ENCODE measurements at places on chromosomes 2 and 18.

DNA sequence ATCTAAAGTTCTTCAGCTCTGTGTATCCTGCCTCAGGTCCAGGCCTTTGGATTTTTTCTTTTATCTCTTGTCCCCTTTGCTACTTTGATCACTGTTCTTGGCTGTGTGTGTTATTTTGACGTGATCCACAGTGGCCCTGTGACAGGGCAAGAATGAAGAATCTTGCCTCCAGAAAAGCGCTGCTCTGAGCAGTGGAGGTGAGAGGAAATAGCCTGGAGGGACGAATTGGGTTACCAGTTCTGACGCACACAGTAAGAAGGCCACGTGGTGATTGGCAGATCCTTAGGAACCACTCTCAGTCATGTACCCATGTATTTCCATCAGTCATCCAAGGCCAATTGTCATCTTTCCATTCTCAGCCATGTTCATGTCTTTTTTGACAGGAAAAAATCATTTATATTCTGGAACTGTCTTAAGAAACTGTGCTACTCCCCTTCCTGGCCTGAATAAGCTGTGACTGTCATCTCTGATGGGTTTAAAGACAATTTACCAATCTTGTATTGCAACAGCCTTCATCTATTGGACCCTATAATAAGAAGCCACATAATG lies 47.6 kb downstream of the MAPK4 start:
- no peak for DNase-seq

- no peak for DNase-seq
Measured at GRCh38 chr2:176132205-176133171, 3.0 kb downstream of the HOXD8 start.

- DNase-seq, result no peak
Measured at GRCh38 chr2:203908066-203908796, 28.3 kb upstream of the ICOS start.

DNA sequence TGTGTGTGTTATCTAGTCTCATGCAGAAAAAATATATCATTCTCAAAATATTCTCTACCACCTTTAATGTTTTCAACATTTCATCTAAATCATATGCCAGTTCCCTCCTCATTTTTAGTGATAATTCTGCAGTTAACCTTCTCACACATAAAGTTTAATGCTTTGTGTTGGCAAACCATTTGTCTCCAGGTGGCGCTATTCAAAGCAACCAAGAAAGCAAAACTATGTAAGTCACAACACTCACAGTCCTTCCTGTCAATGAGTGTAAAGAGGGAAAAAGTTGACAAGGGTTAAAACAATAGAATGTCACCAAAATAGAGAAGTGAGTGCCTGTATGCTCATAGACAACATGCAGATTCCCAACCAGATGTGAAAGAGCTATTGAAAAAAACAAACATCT lies 961.6 kb upstream of the LRRTM1 start:
- no peak for DNase-seq

DNA sequence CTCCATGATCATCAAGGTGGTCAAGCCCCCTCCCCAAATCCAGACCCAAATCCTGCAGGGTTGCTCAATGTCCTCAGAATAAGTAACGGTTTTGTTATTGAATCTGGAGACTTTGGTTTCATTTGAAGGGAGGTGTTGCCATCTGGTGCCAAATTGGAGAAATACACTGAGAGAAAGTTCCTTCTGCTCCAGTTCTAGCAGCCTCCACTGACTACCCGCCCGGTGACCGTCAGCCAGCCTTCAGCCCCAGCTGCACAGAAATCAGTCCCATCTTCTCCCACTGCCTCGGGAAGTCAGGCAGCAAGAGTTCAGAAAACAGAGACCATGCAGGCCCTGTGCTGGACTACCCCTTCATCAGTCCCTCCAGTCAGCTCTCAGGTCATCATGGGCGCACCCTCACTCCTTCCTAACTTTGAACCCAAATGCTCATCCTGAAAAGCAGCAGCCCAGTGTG lies 38.7 kb downstream of the PKDCC start:
- peak; percentile 54 for DNase-seq

- peak; percentile 82 for DNase-seq
Measured at GRCh38 chr2:177553176-177553884, 160.8 kb downstream of the AGPS start.

- no peak for DNase-seq
Measured at GRCh38 chr2:40218679-40219078, 233.2 kb downstream of the SLC8A1 start.

- DNase-seq, result no peak
Measured at GRCh38 chr18:11251891-11252270, 102.5 kb upstream of the PIEZO2 start.

All from NCI-H510A treated with DMSO at 0.1 percent for 48 hours (cell line).